NCI-H748 treated with DMSO at 0.1 percent for 48 hours (cell line): ENCODE measurements at places on chromosomes 1 and 21.

GRCh38 chr1:92536980-92537884 is 50.5 kb upstream of the GFI1 start:
- no peak for DNase-seq

DNA sequence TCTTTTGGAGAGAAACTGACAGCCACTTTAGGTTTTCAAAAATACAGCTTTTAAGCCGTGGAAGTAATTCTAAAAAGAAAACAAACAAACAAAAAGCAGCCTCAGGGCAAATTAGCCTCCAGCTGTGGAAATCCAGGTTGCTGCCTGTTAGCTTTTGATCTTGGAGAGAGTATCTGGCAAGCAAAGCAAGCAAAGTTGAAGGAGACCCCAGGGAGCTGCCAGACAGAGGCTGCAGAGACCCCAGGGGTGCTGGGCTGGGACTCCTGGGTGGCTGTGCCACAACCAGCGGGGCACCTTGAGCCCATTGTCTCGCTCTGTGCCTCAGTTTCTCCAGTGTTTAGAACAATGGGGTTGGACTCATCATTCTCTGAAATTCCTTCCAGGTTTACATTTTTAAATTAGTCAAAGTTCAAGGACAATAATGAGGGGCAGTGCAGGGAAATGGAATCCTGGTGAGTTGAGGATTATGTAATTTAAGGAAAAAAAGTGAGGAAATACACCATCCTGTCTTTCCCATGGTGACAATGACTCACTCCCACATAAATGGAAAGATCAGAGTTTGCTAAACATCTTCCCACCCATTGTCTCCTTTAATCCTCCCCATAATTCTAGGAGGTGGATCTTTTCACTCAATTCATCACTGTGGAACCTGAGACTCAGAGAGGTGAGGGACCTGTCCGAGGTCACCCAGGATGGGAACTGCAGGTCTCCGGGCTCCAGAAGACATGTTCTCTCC is 480.5 kb downstream of the MATN1 start:
- DNase-seq = no peak

- DNase-seq = no peak
Measured at GRCh38 chr1:225446981-225447615, 19.3 kb upstream of the LBR start.

DNA sequence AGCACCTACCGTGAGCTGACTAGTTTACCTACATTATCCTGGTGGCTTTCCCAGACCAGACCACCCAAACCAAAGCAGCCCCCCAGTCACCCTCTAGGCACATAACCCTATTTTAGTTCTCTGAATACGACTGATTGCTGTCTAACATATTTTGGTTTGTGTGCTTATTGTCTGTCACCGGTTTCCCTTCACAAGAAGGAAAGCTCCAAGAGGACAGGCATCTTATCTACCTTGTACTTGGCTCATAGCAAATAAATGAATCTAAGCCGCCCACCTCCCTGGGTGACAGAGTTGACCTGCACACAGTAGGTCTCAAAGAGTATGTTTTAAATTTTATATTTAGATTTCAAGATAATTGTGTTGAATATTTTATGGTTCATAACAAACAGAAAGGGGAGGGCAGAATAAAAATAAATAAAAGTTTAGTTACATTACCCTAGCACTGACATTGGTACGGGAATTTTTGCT is 904 bp upstream of the PRDX6 start:
- DNase-seq = no peak

GRCh38 chr1:243416495-243416894 is 160.7 kb downstream of the SDCCAG8 start:
- no peak for DNase-seq

GRCh38 chr1:31423418-31423947 is 10.5 kb downstream of the SERINC2 start:
- DNase-seq = no peak

DNA sequence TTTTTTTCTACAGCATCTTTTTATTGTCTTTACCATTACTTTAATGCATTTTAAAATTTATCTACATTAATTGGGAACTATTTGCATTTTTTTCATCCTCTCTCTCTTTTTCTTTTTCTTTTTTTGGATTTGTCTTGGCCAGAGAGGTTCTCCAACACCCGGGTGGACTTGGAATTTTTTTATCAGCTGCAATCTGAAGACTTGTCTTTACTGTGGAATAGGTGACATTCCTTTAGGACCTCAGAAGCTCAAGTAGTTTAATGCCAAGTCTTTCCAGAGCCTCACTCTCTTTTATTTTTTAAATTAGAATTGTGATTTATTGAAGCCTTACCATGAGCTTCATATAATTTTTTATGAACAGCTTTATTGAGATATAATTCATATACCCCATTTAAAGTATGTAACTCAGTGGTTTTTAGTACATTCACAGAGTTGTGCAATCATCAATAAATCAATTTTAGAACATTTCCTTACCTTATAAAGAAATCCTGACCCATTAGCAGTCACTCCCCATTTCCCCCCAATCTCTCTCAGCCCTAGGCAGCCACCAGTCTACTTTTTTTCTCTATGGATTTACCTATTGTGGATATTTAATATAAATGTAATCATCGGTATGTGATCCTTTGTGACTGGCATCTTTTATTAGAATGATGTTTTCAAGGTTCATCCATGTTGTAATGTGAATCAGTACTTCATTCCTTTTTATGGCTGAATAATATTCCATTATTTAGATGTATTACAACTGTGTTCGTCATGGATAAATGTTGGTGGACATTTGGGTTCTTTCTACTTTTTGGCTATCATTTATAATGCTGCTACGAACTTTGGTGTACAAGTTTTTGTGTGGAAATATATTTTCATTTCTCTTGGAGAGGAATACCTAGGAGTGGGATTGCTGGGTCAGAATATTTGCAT is 6.2 kb downstream of the TUFT1 start:
- no peak for DNase-seq

DNA sequence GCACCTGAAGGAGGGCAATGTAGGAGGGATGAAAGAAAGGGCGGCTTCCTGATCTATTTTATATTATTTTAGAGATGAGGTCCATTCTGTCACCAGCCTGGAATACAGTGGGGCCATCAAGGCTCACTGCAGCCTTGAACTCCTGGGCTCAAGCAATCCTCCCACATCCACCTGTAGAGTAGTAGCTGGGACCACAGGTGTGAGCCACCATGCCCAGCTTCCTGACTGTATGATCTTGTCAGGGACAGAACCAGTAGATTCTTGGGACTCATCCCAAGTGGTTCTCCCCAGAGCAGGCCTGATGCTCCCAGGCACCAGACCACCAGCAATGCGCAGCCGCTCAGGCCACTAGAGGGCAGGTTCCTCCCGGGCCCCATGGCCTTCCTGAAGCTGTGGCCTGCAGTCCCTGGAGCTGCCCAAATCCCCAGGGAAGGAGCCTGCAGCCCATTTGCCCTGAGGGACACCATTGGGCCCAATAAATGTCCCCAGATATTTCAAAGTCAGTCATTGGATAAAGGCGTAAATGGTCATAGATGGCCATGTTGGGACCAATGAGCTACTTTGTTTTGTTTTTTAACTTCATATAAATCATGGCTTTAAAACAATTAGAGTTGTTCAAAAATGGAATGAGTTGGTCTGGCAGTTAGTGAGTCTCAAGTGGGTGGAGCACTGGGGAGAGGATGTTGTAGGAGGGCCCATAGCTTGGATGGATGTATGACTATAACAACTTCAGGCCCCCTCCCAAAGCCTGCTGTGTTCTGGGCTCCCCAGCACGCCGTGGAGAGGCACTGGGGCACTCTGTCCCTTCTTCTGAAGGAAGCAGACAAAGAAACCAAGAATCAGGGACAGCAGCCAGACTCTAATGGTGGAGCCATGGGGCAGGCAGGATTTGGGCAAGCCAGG is 44.7 kb upstream of the GOLT1A start:
- DNase-seq = peak; percentile 1

- DNase-seq = no peak
Measured at GRCh38 chr1:56541408-56541807, 38.0 kb downstream of the PLPP3 start.

DNA sequence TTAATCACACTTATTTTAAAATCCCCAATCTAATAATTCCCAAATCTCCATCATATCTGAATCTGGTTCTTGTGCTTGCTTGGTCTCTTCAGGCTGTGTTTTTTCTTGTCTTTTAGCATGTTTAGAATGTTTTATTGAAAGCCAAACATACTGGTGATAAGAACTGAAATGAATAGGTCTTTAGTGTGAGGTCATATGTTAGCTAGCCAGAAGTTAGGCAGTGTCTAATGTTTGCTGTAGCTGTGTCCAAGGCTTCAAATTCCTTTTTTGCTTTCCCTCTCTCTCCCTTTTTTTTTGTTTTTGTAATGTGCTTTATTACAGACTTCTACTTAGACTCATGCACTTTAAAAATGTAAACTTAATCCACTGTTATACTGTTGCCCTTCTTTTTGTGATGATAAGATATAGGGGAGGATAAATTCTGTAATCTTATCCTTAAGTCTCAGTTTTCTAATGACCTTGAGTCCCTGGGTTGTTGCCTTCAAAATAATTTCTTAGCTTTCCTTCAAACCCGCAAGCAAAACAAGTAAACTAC is 725.1 kb downstream of the BRINP3 start:
- DNase-seq = no peak
